ENCODE measurements at places on chromosomes 6 and 20. TPM values are rescaled to one million over a fixed set of nuclear protein-coding genes. Genes with fewer than 3 reads are reported as not detected.

Gene DLK2
- total RNA-seq = 0.30 TPM

Gene NOP56
- total RNA-seq = 119 TPM

Gene ACTL10
- 2.7 TPM for total RNA-seq

Gene C6orf141
- 0.69 TPM for total RNA-seq

Gene CTCFL
- total RNA-seq = not detected

Gene NRN1
- total RNA-seq = 0.30 TPM

Gene TINAG
- not detected for total RNA-seq

Gene EFCAB8
- total RNA-seq = under 0.01 TPM

Gene VIP
- total RNA-seq = not detected
